Activated T-helper 1 cell treated with anti-CD3 and anti-CD28 coated beads, Interleukin-12 subunit alpha, Interleukin-12 subunit beta, Interleukin-2, Interleukin-4 antibody, amounts not matched to agents 30 ng/mL and 10 ng/mL and 1 ng/mL, durations not matched to agents 14 hours and 24 hours and 36 hours (primary cell): ENCODE measurements at places on chromosomes 12 and 14.
A peak's percentile ranks its signal among the peaks of the same experiment; 100 is the strongest.

GRCh38 chr12:115461401-115461800 is 777.4 kb upstream of the TBX3 start:
- H3K36me3 ChIP-seq, result no peaks in the 10 kb centered on the region
- no peaks in the 10 kb centered on the region for H3K4me1 ChIP-seq

DNA sequence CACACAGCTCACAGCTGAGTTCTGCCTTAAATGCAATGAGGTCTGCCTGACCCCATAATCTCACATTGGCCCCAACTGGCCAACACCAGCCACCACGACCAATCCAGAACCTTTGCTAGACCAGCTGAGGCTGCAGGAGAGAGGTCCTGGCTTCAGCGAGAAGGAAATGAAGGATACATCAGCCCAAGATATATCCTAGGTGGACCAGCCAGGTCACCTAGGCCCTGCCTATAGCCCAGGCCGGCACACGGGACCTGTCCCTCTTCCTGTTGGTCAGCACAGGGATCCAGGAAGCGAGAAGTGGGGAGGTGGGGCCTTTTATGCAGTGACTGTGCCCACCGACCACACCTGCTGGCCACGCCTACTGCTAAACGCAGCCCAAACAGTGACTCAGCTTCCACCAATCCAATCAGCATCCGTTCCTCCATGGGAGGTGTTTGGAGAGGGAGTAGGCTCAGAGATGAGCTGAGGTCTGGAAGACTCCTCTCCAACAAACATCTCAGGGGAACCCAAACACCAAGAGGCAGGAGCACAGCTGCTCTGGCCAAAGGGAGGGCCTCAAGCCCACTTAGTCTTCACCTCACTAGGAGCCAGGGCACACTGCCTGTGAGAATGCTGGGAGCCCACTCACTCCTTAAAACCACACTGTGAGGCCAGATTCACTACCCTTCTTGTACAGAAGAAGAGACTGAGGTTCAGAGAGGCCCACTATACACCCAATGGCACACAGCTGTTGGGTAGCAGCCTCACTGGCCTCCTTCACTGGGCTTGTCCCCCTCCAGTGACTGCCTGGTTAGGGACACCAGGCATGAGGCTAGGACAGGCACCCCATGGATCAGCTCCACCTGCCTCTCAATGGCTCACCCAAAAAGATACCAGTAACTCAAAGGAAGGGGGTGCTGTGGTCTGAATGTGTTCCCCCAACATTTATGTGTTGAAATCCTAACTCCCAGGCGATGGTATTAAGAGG is 51.3 kb upstream of the PPP2R5C start:
- no peak overlapping the region for H3K4me3 ChIP-seq
- H3K27me3 ChIP-seq, result peaks cover 2% of the 10 kb centered on the region
- no peak for DNase-seq

DNA sequence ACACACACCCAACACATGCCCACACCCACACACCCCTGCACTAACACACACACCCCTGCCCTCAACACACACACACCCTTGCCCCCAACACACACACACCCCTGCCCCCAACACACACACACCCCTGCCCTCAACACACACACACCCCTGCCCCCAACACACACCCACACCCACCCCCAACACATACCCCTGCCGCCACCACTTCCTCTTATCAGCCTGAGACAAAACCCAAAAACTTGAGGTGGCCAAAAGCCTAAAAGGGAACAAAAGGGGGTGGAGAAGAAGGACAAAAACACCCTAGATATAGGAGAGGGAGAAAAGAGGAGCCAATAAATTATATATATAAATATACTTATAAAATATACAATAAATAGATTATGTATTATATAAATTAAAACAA is 9.1 kb upstream of the DEGS2 start:
- H3K4me1 ChIP-seq, result peaks cover 6% of the 10 kb centered on the region
- peaks cover 1% of the 10 kb centered on the region for H3K36me3 ChIP-seq
- peaks cover 11% of the 10 kb centered on the region for H3K27me3 ChIP-seq
- H3K4me3 ChIP-seq, result no peak overlapping the region
- no peak for DNase-seq

GRCh38 chr12:84058136-84058535 is 854.5 kb downstream of the SLC6A15 start:
- no peak overlapping the region for H3K27ac ChIP-seq
- no peaks in the 10 kb centered on the region for H3K36me3 ChIP-seq
- no peak overlapping the region for H3K4me3 ChIP-seq
- H3K27me3 ChIP-seq, result no peaks in the 10 kb centered on the region
- no peak for DNase-seq
- H3K4me1 ChIP-seq, result no peaks in the 10 kb centered on the region

DNA sequence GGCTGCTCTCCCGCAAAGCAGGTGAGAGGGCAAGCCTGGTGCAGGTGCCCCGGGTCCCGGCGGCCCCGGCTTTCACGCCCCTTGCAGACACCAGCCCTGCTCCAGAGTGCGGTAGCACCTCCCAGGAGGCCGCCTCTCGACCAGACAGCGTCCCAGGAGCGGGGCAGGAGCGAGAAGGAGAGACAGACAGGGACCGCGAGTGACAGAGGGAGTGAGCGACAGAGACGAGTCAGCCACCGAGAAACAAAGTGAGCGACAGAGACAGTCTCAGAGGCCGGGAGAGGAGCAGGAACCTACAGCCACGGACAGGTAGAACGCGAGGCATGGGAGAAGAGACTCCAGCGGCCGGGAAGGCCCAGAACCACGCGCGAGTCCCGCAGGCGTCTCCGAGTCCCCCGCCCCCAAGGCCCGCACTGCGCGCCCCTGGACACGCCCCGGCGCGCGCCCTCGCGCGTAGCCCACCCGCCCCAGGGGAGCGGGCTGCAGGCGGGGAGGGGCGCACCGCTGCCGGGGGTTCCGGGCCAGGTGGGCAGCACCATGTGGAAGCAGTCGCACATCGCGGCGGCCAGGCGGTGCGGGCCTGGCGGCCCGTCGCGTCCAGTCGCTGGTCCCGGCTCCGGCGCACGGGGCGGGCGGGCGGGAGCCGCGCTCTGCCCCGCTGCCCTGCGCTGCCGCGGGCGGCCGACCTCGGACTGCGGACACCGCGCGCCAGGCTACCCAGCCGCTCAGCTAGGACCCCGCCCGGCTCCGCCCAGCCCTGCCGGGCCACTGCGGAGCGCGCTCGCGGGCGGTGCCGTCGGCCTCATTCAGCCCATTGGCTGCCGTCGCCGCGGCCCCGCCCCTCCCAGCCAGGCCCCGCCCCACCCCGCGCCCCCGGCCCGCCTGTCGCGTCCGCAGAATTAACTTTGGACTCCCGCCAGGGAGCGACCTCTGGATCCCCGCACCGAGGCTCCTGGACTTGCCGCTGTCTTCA is at the start of gene AHNAK2:
Gene AHNAK2 (minus strand): TSS at position 694 of the 973 bp plus-strand sequence. CDS start 137 bp downstream, at position 557.
- H3K4me1 ChIP-seq, result peaks cover 11% of the 10 kb centered on the region
- peaks cover 22% of the 10 kb centered on the region for H3K27me3 ChIP-seq
- H3K36me3 ChIP-seq, result no peaks in the 10 kb centered on the region
- DNase-seq, result peak; percentile 62
- peak within 1 kb of the TSS; percentile 81 for H3K4me3 ChIP-seq

GRCh38 chr12:64610079-64610659 is at the start of gene RASSF3:
RASSF3 (plus strand) TSS chr12:64610495; CDS start chr12:64610633, 138 bp downstream.
- H3K36me3 ChIP-seq, result peaks cover 16% of the 10 kb centered on the region
- DNase-seq, result peak; percentile 76
- peak within 1 kb of the TSS; percentile 97 for H3K4me3 ChIP-seq
- H3K4me1 ChIP-seq, result peaks cover 46% of the 10 kb centered on the region
- no peaks in the 10 kb centered on the region for H3K27me3 ChIP-seq

- no peak overlapping the region for H3K4me3 ChIP-seq
- no peaks in the 10 kb centered on the region for H3K27me3 ChIP-seq
- H3K4me1 ChIP-seq, result no peaks in the 10 kb centered on the region
- no peak for DNase-seq
Measured at GRCh38 chr12:47507221-47507620, 198.6 kb downstream of the RPAP3 start.

DNA sequence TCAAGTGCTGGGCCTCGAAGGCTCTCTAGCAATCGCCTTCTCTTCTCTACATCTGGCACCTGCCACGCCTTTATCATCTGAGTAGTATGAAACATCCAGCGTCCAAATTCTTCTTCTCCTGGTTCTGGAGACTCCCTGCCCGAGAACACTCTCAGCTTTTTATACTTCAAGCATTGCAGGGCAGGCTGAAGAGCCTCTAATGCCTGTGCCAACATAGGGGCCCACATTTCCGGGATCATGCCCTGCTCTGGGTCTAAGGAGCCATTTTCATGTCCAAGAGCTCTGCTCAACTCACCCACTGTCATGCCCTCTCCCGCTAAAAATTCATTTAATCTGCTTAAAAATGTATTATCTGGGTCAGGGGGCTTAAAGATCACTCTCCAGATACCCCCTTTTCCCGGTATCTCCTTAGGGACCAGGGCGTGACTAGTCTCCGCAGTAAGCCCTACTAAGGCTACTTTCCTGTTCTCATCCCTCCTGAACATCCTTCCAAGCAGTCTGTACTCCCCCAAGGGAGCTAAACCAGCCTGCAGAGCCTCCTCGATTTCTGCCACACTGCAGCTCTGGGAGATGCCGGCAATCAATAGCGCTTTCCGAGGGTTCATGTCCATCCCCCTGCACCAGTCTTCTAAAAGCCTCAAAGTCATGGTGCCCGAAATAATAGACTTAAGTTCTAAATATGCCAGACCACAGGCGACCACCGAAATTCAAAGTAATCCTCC is 940 bp downstream of the MOAP1 start:
- no peaks in the 10 kb centered on the region for H3K27me3 ChIP-seq
- H3K4me1 ChIP-seq, result peaks cover 38% of the 10 kb centered on the region
- peak overlapping the region; percentile 88 for H3K4me3 ChIP-seq
- peak overlapping the region; percentile 71 for H3K27ac ChIP-seq
- peaks cover 17% of the 10 kb centered on the region for H3K36me3 ChIP-seq

GRCh38 chr12:96670334-96670899 is 181.0 kb downstream of the CFAP54 start:
- H3K4me3 ChIP-seq, result no peak overlapping the region
- no peak for DNase-seq
- no peak overlapping the region for H3K27ac ChIP-seq

- H3K4me1 ChIP-seq, result no peaks in the 10 kb centered on the region
- H3K36me3 ChIP-seq, result no peaks in the 10 kb centered on the region
- no peak for DNase-seq
- H3K27ac ChIP-seq, result no peak overlapping the region
- H3K27me3 ChIP-seq, result no peaks in the 10 kb centered on the region
Measured at GRCh38 chr12:90124289-90124688, 415.7 kb upstream of the ATP2B1 start.

DNA sequence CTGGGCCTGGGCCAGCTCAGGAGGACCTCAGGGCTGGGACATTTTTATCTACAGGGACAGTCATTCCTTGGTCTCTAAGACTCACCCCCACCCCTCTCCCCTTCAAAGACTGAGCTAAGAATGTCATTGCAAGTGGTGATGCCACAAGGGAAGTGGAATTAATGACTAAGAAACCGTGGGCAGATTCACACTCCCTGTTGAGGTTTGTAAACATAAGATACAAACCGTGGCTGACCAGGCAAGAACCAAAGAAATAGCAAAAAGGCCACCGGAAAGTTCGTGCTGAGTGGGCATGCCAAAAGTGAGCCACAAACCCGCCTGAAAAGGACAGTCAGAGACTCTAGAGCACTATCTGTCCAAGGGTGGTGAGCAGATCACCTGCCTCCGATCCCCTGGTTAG is 25.7 kb downstream of the NUAK1 start:
- no peaks in the 10 kb centered on the region for H3K36me3 ChIP-seq
- no peak for DNase-seq
- H3K27ac ChIP-seq, result peak overlapping the region; percentile 82

DNA sequence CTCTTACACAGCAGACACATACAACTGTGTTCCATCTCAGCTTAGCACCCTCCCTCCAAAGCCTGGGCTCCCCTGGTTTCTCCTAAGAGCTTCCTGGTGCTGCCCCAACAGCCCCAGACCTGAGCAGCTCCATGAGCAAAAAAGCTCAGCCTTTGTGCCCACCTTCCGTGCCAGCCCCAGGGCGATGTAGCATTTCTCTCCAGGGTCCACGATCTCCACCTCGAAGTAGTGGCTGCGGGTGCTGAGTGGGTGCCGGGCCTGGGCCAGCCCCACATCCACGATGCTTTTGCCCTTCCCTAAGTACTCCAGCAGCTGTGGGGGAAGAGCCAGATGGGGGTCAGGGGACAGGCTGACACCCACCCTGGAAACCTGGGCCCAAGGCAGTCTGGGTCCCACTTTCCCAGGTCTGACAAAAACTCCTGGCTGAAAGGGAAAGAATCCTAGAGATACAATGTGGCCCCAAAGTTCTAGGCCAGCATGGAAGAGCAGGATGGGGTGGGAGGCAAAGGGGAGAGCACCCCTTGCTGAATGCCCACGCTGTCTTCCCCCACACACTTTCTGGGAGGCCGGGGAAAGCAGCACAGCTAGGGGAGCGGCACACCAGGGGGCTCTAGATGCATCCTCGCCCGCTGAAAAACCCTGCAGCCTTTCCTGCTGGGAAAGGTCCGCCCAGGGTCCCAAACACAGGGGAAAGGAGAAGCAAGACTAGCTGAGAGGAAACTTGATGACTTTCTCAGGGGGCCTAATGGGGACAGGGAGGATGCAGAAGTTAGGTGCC is 11.0 kb downstream of the SPRYD3 start:
- H3K4me1 ChIP-seq, result peaks cover 5% of the 10 kb centered on the region
- no peak overlapping the region for H3K4me3 ChIP-seq
- H3K27ac ChIP-seq, result no peak overlapping the region
- no peaks in the 10 kb centered on the region for H3K27me3 ChIP-seq
- peaks cover 30% of the 10 kb centered on the region for H3K36me3 ChIP-seq

DNA sequence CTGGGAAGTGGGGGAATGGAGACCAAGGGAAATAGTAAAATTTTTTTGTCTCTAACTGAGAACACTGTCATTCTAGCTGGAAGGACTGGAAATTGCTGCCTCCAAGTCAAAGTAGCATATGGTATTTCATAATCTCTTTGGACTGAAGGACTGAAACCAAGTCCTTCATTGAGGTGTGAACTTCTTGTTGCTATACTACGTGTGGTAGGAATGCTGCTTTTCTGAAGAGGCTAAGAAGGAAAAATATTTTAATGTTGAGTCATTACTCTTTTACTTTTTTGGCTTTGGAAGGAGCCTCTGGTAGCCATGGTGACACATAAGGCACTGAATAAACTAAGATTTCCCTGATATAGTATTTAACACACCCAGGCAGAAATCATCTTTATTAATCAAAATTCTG is 465.4 kb downstream of the NPAS3 start:
- H3K4me3 ChIP-seq, result no peak overlapping the region
- DNase-seq, result no peak
- H3K27me3 ChIP-seq, result no peaks in the 10 kb centered on the region

DNA sequence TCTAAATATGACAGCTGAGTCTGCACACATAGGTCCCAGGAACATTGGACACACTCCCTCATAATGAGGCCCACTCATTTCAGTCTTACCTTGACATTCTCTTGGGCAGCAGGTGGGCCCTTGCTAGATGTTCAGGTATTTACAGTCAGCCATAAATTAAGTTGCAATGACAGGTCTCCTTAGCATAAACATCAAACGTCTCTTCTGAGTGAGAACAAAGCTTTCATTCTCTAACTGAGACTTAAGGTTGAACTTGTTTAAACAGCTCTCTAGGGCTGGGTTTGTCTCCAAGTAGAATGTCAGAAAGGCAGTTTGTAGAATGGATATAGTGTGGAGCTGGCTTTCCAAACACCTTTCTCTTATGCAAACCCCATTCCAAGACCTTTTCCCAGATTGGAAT is 10.3 kb downstream of the ACVR1B start:
- no peak for DNase-seq
- peaks cover 8% of the 10 kb centered on the region for H3K36me3 ChIP-seq

- DNase-seq, result no peak
- no peak overlapping the region for H3K27ac ChIP-seq
- no peak overlapping the region for H3K4me3 ChIP-seq
- peaks cover 5% of the 10 kb centered on the region for H3K4me1 ChIP-seq
Measured at GRCh38 chr12:32309811-32310736, 89.3 kb upstream of the FGD4 start.

- H3K27me3 ChIP-seq, result no peaks in the 10 kb centered on the region
- H3K36me3 ChIP-seq, result no peaks in the 10 kb centered on the region
- H3K4me3 ChIP-seq, result no peak overlapping the region
Measured at GRCh38 chr12:69167648-69168165, 71.7 kb upstream of the CPSF6 start.
